ENCODE measurements at places on chromosomes 12 and 14.

DNA sequence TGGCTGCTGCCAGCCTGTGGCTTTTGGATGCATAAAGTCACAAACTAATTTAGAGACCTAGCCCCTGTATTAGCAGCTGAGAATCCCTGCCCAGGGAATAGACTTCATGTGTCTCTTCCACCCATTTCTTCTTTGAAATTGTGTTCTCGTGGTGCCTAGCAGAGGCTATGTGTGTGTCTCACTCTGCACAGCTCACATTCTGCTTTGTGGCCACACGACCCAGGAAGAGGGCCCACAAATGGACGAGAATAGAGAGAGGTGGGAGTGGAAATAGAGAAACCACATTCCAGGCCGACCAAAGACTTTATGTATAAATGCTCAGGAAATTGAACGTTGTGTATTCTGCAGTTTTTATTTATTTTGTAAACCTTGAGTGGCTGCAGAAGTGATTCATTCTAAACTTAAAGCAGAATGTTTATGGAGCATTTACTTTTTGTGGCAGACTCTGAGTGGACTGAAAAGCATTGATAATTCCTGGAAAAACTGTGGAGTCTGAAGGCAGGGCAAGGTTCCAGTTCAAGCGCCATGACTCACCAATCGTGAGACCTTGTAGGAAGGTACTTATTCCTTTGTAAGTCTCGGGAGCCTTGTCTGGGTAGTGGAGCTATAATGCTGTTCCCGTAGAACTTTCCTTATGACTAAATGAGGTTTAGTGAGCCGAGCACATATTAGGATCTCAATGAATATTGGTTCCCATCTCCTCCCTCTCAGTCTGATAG, 9.1 kb downstream of the B4GALNT3 start:
- no peak overlapping the region for H3K4me3 ChIP-seq
- no peak overlapping the region for H3K27ac ChIP-seq
- no peaks in the 10 kb centered on the region for H3K36me3 ChIP-seq
- H3K27me3 ChIP-seq, result no peaks in the 10 kb centered on the region
- no peak for DNase-seq
- H3K4me1 ChIP-seq, result peaks cover 2% of the 10 kb centered on the region

GRCh38 chr12:104469066-104469465, 12.3 kb downstream of the CHST11 start:
- no peaks in the 10 kb centered on the region for H3K27me3 ChIP-seq
- no peaks in the 10 kb centered on the region for H3K36me3 ChIP-seq
- no peak for DNase-seq
- no peak overlapping the region for H3K4me3 ChIP-seq

GRCh38 chr14:53001787-53002378, 51.0 kb upstream of the FERMT2 start:
- no peaks in the 10 kb centered on the region for H3K4me1 ChIP-seq
- H3K27me3 ChIP-seq, result no peaks in the 10 kb centered on the region
- DNase-seq, result no peak
- no peak overlapping the region for H3K4me3 ChIP-seq

GRCh38 chr12:88546853-88547252, 33.4 kb downstream of the KITLG start:
- DNase-seq, result no peak
- H3K4me3 ChIP-seq, result no peak overlapping the region
- H3K27me3 ChIP-seq, result no peaks in the 10 kb centered on the region
- no peaks in the 10 kb centered on the region for H3K36me3 ChIP-seq
- no peak overlapping the region for H3K27ac ChIP-seq

DNA sequence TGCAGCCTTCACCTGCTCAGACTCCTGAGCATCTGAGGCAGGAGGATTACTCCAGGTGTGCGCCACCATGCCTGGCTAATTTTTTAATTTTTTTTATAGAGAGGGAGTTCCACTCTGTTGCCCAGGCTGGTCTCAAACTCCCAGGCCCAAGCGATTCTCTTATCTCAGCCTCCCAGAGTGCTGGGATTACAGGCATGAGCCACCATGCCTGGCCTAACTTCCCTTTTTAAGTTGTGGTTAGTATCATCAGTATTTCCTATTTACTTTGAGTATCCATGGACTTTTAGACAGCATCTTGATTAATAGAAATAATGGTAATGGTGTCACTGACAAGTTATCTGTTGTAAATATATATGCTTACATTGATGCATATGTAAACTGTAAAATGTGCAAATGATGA, 116.9 kb downstream of the FGD4 start:
- H3K27ac ChIP-seq, result no peak overlapping the region
- no peaks in the 10 kb centered on the region for H3K36me3 ChIP-seq
- no peak for DNase-seq

- no peaks in the 10 kb centered on the region for H3K27me3 ChIP-seq
- no peak for DNase-seq
- no peaks in the 10 kb centered on the region for H3K36me3 ChIP-seq
- H3K4me1 ChIP-seq, result no peaks in the 10 kb centered on the region
- H3K4me3 ChIP-seq, result no peak overlapping the region
Observed at GRCh38 chr14:104436047-104436591, 143.4 kb upstream of the C14orf180 start.

GRCh38 chr14:104442107-104442551, 137.4 kb upstream of the C14orf180 start:
- no peaks in the 10 kb centered on the region for H3K27me3 ChIP-seq
- no peak for DNase-seq
- no peaks in the 10 kb centered on the region for H3K4me1 ChIP-seq
- no peaks in the 10 kb centered on the region for H3K36me3 ChIP-seq
- H3K27ac ChIP-seq, result no peak overlapping the region

GRCh38 chr14:95345032-95345431, 25.3 kb upstream of the CLMN start:
- H3K4me3 ChIP-seq, result no peak overlapping the region
- H3K36me3 ChIP-seq, result no peaks in the 10 kb centered on the region
- no peak overlapping the region for H3K27ac ChIP-seq
- H3K4me1 ChIP-seq, result no peaks in the 10 kb centered on the region

DNA sequence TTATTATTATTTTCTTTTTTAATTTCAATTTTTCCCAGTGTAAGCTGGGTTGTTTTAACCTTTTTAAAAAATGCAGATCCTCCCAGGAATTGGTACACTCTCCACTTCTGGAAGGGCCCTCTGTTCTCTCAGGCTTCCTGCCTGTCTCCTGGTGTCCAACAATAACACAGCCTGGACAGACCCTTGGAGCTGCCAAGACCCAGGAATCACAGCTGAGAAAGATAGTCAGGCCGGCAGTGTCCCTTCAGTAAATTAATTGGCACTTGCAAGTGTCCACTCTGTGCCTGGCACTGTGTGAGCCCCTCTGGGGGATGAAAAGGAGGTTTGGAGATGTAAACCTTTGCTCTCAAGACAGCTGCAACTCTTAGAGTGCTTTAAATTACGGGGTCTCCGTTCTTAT, 113.3 kb downstream of the SMOC1 start:
- H3K36me3 ChIP-seq, result no peaks in the 10 kb centered on the region
- DNase-seq, result no peak
- no peak overlapping the region for H3K27ac ChIP-seq
- no peaks in the 10 kb centered on the region for H3K4me1 ChIP-seq
- H3K4me3 ChIP-seq, result no peak overlapping the region
- H3K27me3 ChIP-seq, result peaks cover 7% of the 10 kb centered on the region

GRCh38 chr14:63193236-63193635, 11.0 kb upstream of the RHOJ start:
- no peaks in the 10 kb centered on the region for H3K36me3 ChIP-seq
- no peak for DNase-seq
- H3K27me3 ChIP-seq, result no peaks in the 10 kb centered on the region
- no peak overlapping the region for H3K4me3 ChIP-seq
- no peaks in the 10 kb centered on the region for H3K4me1 ChIP-seq
- no peak overlapping the region for H3K27ac ChIP-seq

- H3K4me1 ChIP-seq, result peaks cover 4% of the 10 kb centered on the region
- H3K27me3 ChIP-seq, result no peaks in the 10 kb centered on the region
- no peak for DNase-seq
- no peaks in the 10 kb centered on the region for H3K36me3 ChIP-seq
- H3K27ac ChIP-seq, result no peak overlapping the region
- no peak overlapping the region for H3K4me3 ChIP-seq
Observed at GRCh38 chr14:105198588-105198987, 17.5 kb upstream of the NUDT14 start.

GRCh38 chr12:28257411-28257810, 67.2 kb downstream of the CCDC91 start:
- H3K36me3 ChIP-seq, result no peaks in the 10 kb centered on the region
- H3K27me3 ChIP-seq, result no peaks in the 10 kb centered on the region
- no peak for DNase-seq
- no peaks in the 10 kb centered on the region for H3K4me1 ChIP-seq
- H3K4me3 ChIP-seq, result no peak overlapping the region

GRCh38 chr12:48788524-48788853, 400 bp downstream of the ADCY6 start:
- no peak for DNase-seq
- H3K4me1 ChIP-seq, result peaks cover 3% of the 10 kb centered on the region
- peak overlapping the region; percentile 70 for H3K27ac ChIP-seq
- H3K4me3 ChIP-seq, result peak overlapping the region; percentile 61
- peaks cover 2% of the 10 kb centered on the region for H3K36me3 ChIP-seq
- no peaks in the 10 kb centered on the region for H3K27me3 ChIP-seq

- H3K27me3 ChIP-seq, result no peaks in the 10 kb centered on the region
- H3K4me3 ChIP-seq, result no peak overlapping the region
- H3K27ac ChIP-seq, result no peak overlapping the region
- H3K4me1 ChIP-seq, result no peaks in the 10 kb centered on the region
Observed at GRCh38 chr14:74508292-74508731, 14.7 kb downstream of the ISCA2 start.

DNA sequence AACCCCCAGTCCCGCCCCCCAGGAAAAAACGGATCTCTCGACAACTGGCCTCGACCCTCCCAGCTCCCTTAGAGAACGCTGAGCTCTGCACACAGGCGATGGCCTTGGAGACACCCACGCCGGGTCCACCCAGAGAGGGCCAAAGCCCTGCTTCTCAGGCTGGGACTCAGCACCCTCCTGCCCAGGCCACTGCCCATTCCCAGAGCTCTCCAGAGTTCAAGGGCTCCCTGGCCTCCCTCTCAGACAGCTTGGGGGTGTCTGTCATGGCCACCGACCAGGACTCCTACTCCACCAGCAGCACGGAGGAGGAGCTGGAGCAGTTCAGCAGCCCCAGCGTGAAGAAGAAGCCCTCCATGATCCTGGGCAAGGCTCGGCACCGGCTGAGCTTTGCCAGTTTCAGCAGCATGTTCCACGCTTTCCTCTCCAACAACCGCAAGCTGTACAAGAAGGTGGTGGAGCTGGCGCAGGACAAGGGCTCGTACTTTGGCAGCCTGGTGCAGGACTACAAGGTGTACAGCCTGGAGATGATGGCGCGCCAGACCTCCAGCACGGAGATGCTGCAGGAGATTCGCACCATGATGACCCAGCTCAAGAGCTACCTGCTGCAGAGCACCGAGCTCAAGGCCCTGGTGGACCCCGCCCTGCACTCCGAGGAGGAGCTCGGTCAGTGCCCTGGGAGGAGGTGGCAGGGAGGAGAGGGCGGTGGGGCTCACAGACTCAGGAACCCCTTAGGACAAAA, 95.8 kb downstream of the LGMN start:
- H3K4me3 ChIP-seq, result no peak overlapping the region
- H3K36me3 ChIP-seq, result no peaks in the 10 kb centered on the region
- H3K27ac ChIP-seq, result no peak overlapping the region
- no peaks in the 10 kb centered on the region for H3K4me1 ChIP-seq

DNA sequence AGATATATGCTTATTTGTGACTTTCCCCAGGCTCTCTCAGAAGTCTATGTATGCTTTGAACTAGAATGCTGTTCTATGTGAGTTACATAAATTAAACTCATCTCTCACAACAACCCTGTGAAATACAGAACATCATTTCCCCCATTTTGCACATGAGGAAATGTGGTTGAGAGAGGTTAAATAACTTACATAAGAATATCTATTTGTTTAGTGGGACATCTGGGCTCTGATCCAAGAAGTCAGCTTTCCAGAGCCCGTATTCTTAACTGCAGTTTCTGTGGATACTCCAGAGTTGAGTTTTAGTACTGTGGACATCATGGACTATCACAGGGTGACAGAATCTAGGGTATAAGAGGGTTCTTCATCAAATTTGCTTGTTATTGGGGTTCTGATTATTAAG, 242.5 kb upstream of the ARHGAP5 start:
- no peak overlapping the region for H3K4me3 ChIP-seq
- no peaks in the 10 kb centered on the region for H3K27me3 ChIP-seq
- DNase-seq, result no peak
- no peaks in the 10 kb centered on the region for H3K4me1 ChIP-seq
- no peaks in the 10 kb centered on the region for H3K36me3 ChIP-seq

DNA sequence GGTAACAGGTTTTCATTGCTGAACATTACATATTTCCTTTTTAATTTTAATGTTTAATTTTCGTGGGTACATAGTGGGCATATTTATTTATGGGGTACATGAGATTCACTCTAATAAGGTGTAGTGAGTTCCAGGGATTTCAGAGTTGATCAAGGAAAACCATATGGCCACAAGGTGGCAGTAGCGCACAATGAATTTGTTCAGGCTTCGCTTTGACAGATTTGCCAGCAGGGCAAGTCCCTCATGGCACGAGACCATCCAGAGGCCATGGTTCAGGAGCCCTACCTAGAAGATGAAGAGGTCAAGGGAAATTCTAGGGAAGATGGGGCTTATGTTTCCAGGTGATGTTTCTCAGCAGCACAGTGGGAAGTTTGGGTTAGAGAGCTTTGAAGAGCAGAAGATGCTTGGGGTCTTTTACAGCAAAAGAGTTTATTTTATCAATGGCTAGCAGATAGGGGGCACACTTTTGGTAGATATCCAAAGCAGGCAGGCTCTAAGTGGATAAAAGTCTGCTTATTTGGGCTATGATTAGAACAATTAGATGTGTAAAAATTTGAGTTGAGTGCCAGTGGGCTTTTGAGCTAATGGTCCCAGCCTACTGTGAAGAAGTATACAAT, 1004.4 kb downstream of the AACS start:
- no peaks in the 10 kb centered on the region for H3K4me1 ChIP-seq
- no peak overlapping the region for H3K4me3 ChIP-seq
- H3K36me3 ChIP-seq, result no peaks in the 10 kb centered on the region

- no peak for DNase-seq
- H3K4me3 ChIP-seq, result no peak overlapping the region
- no peak overlapping the region for H3K27ac ChIP-seq
- H3K36me3 ChIP-seq, result no peaks in the 10 kb centered on the region
- H3K27me3 ChIP-seq, result no peaks in the 10 kb centered on the region
Observed at GRCh38 chr14:98070536-98070935, 1201.5 kb downstream of the BCL11B start.

GRCh38 chr12:13066459-13066858, 22.3 kb downstream of the FAM234B start:
- no peaks in the 10 kb centered on the region for H3K27me3 ChIP-seq
- DNase-seq, result no peak
- H3K27ac ChIP-seq, result no peak overlapping the region
- no peaks in the 10 kb centered on the region for H3K4me1 ChIP-seq

GRCh38 chr12:119885549-119885948, 8.4 kb upstream of the CIT start:
- DNase-seq, result no peak
- H3K4me1 ChIP-seq, result no peaks in the 10 kb centered on the region
- H3K4me3 ChIP-seq, result no peak overlapping the region
- no peak overlapping the region for H3K27ac ChIP-seq
- no peaks in the 10 kb centered on the region for H3K36me3 ChIP-seq
- no peaks in the 10 kb centered on the region for H3K27me3 ChIP-seq

All from Panc1 (cell line).